NT2/D1 (cell line): ENCODE measurements at places on chromosomes 12 and 14.

GRCh38 chr12:90618586-90618985 is 336.4 kb downstream of the CCER1 start:
- DNase-seq = no peak

DNA sequence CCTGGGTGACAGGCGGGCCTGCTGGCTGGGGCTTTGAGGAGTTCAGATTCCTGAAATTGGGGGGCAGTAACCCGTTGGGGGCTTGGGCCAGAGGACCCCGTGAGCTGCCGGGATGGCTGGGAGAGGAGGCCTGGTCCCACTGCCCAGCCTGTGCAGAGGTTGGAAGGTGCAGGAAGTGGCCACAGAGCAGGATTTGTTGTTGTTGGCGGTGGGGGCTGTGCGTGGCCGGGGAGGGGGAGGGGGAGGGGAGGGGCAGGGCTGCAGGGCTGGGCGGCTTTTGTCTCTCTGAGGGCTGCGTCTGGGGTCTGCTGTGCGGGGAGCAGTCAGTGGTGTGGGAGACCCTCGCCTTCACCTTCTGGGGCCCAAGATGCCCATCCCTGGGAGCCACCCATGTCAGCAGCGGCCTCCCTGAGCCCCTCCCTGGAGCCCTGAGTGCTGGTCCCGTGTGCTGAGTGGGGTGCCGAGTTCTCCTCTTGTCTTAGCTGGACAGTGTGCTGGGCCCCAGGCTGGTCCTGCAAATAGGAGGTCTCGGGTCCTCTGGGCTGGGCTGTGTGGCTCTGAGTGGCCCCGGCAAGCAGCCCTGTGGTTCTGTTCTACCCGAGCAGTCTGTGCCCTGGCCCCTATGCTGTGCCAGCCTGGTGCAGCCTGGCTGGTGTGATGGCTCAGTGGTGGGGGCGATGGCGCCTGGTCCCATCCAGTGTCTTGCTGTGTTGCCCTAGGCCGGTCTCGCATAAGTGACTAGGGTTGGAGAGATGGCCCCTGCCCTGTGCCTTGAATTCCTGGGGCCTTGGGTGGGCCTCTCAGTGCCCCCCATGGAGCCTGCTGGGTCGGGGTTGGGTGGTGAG is 10.3 kb downstream of the KIF26A start:
- no peak for DNase-seq

DNA sequence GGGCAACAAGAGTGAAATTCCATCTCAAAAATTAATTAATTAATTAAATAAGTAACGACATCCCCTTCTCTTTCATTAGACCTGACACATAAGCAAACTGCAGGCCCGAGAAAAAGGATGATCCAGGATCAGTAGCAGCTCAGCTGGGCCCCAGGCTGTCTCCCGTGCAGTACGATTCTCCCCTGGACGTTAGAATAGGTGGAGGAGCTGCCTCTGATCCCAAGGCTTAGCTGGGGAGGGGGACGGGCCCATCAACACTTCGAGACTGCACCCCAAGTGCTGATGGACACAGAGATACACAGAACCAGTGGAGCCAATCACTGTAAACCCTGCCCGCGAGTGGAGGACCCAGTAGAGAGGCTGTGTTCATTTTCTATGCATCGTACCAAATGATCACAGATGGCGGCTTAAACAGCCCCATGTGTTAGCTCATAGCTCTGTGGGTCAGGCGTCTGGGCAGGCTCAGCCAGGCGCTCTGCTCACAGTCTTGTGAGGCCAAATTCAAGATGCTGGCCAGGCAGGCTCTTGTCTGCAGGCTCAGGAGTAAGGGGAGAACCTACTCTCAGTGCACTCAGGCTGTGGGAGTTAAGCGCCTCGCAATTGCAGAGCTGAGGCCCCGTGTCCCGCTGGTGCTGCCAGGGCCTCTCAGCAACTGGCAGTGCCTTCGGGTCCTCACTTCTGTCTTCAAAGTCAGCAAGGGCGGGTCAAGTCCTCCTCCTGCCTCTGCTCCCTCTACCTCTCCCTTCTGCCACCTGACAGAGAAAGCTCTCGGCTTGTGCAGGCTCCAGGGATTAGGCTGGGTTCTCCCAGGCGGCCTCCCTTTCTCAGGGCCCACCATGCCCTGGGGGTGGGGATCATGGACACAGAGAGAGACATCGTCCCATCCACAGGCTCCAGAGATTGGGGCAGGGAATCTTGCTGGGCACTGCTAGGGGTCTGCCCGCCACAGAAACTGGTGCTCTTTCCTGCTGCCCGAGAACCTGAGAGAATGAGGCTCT is 26.4 kb downstream of the RIMBP2 start:
- DNase-seq = no peak

DNA sequence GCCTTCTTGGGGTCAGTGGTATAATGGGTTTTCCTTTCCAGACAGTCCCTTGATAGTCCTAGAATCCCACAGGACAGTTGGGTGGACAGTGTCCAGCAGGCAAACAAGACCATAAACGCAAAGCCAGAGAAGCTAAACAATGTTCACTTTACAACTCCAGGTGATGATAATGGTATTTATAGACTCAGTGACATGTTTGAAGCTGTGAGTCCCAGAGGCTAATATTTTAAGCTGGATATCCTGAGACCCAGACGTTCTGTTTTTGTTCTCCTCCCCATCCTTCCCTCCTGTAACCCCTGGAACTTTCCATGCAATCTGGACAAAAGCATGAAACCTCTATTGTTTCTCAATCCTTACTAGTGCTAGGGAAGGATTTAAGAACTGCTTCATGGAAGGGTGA is 121.0 kb downstream of the ZFP36L1 start:
- DNase-seq = no peak

DNA sequence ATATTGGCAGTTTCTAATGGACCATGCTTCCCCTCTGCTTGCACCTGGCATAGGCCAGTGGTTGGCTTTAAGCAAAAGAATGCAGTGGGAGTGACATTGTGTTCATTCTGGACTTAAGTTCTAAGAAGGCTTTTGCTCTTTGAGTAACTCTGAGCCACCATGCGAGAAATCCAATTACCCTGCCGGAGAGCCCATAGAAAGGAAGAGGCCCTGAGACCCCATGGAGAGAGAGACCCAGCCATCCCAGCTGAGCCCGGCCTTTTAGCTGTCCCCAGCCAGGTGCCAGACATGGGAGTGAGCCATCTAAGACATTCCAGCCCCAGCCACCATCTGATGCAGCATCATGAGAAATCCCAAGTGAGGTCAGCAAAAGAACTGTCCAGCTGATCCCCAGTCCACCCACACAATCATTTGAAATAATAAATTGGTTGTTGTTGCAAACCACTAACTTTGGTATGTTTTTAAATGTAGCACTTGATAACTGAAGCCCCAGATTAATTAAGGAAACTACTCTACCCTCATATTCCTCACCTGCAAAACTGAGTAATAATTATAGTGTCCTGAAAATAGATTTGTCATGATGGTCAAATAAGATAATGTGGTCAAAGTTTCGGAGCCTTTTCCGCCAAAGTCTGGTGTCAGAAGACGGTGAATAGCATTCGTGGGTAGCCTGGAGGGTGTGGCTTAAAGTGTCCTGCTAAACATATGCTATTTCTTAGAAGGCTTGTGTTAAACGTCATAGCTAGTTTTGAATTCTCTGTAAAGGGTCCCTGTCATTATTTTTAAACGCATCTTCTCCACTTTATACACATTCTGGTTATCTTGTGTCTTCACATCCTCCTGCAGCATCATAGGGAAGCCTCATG is 166.6 kb upstream of the PELI2 start:
- no peak for DNase-seq

DNA sequence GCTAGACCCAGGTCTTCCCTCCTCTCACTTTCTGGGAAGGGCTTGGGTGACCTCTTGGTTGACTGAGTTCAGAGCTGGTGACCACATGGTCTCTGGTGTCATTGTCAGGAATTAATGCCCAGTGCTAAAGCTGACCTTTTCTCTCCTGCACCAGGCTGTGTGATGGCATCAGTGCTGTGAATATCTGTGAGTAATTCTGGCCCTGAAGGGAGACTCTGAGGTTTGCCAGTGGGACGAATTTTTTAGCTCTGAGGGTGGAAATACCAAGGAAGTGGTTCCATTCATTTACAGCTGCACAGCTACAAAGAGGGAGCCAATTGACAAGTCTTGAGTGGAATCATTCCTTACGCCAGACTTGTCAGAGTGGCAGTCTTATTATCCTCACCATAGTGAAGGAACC is 6.2 kb upstream of the KRT86 start:
- DNase-seq = no peak

- no peak for DNase-seq
These were observed 13.4 kb downstream of the LGALS3 start for GRCh38 chr14:55142466-55142865.

GRCh38 chr12:25106818-25107217 is 88.1 kb downstream of the DNAI7 start:
- no peak for DNase-seq

GRCh38 chr12:119383206-119383605 is 48.7 kb downstream of the CCDC60 start:
- DNase-seq = no peak

DNA sequence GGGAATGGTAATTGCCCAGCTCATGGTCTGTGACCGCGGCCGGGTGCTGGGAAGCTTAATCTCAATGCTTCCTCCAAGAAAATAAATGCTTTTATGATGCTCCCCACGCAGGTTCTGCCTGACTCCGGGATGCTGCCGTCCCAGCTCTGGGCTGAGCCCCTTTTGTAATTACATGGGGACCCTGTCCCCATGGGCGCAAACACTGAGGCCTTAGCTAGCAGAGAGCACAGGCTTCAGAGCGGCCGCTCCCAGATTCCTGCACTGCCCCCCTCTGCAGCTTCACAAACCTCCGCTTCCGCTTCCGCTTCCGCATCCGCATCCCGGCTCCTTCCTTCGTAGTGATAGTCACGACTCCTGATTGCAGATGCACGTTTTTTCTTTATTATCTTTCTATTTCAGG is 129.5 kb downstream of the KIF26A start:
- no peak for DNase-seq

GRCh38 chr12:40194846-40195245 is 30.0 kb upstream of the LRRK2 start:
- DNase-seq = no peak
